AG04449 (cell line): ENCODE measurements at places on chromosomes 4 and X.
A peak's percentile ranks its signal among the peaks of the same experiment; 100 is the strongest.

DNA sequence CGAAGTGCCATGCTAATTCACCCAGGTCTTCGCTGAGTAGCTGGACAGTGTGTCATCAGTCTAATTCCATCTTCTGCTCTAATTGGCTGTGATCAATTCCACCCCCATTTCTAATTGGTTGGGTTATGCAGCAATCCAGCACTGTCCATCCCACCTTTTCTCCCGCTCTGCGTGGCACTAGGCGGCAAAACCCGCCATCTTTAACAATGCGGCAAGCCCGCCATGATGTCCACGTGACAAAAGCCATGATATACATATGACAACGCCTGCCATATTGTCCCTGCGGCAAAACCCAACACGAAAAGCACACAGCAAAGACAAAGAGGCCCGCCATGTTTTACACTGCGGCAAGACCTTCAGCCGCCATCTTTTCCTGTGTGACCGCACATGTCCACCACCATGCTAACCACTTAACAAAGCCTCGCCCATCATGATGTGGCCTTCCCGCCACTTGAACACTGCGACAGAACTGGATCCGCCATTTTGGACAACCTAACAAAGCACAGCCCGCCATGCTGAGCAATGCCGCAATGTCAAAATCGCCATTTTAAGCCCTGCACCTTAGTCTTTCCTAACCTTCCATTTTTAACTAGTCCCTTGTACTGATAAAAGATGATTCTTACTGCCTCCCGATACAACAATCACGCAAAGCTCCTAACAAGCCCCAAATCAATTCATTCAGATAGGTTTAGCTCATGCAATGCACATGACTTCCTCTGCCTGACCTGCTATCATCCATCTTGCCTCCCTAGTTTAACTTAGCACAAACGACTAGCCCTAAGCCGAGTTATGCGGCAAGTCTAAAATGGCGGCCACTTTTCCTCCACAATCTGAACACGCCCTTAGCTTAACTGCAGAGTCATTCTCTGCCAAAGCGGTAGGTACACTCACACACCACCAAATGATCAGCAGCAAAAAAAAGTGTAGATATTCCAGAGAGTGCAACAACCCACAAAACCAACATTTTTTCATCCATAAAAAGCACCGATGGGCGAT, 288.3 kb downstream of the CHIC1 start:
- DNase-seq: no peak

GRCh38 chr4:151658959-151659600, 101.7 kb downstream of the GATB start:
- DNase-seq: no peak

DNA sequence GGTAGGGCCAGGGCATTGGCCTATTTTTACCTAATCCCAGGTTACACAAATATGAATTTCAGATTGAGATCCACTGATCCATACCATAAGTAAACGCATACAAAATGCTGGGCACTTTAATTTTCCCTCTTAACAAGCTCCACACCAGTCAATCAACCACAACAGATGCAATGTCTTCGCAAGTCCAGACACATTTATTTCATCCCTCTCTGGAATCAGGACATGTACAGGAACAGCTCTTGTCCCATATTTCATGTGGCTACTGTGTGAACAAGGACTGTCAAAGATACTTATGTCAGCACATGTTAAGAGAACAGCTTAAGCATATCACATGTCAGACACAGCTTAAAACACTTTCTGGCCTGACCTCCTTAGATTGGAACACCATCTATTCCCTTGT, 145.9 kb downstream of the PPP3CA start:
- no peak for DNase-seq

GRCh38 chr4:6464842-6465588, 7.4 kb downstream of the PPP2R2C start:
- DNase-seq: no peak

DNA sequence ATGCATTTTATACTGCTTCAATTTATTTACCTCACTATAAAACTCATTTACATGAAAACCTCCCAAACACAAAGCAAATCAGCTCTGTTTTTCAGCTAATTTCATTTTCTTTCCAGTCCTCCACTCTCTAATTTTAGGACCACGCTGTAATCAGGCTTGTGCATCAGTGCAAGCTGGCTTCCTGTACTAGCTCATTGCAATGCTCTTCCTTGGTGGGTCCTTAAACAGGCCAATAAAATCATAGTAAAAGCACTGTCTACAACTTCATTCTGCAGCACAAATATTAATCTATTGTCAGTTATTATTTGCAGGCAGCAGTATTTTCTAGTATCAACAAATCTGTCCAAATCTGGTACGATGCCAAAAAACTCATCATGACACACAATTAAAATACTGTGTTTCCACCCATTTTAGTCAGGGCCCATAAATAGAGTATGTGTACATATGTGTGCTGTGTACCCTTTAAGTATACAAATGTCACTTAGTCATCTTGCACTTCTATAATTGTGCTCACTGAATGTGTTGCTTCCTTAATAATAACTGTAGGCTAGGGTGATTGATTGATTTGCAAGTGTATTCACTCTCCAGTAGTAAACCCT, 178.2 kb upstream of the HCCS start:
- DNase-seq: no peak

- DNase-seq: no peak
Observed at GRCh38 chr4:142312391-142312790, 533.7 kb downstream of the INPP4B start.

GRCh38 chrX:44997888-44998287, 124.9 kb downstream of the KDM6A start:
- DNase-seq: no peak

DNA sequence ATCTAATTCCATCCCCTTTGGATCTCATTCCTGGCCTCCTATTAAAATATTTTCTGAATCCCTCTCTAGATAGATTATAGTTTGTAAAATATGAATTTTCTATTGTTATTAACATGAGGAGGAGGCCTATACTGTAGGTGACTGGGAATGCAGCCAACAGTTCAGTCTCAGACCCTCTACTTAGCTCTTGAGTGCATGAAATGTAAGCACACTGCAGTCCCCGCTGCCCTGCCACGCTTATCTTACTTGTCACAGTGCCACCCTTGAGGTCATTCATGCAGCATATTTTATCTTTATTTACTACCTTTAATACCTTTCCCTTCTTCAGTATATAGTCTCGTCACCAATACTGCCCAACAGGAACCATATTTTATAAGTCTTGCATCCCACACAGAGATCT, 151.0 kb downstream of the CAMK2D start:
- DNase-seq: no peak

DNA sequence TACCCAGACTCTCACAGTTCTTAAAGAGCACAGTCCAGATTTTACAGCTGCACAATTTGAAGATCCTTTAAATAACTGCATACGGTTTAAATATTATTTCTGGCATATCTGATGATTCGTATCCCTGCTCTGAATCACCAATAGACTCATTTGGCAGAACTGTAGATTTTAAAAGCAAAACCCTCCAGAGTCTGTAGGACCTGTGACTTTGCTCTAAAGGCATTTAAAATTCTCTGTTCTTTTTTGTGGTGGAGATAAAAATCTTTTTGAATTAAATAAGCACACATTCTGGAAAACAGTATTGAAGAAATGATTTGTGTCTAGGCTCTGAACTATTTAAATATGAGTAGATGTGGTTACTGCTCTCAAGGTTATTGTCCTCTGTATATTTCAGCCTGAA, 246.2 kb upstream of the PITX2 start:
- peak; percentile 65 for DNase-seq

DNA sequence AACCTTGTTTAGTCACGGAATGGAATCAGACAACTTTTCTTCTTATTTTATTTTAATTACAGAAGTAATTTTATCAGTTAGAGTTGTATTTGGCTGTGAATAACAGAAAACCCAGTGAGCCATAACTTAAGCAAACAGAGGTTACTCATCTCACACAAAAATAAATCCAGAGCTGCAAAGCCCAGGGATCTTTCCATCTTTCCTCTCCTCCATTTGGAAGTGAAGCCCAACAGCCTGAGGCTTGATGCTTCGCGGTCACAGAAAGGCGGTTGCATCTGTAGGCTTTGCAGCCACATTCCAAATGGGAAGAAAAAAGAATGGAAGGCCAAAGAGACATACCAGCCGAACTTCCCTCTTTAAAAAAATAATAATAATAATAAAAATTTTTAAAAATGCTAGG, 22.6 kb downstream of the CHRNA9 start:
- no peak for DNase-seq

GRCh38 chr4:172785613-172786012, 383.0 kb upstream of the GALNT7 start:
- DNase-seq: no peak

GRCh38 chrX:23980011-23980441, 47.0 kb downstream of the KLHL15 start:
- DNase-seq: no peak

GRCh38 chrX:65463550-65463949, 71.0 kb downstream of the LAS1L start:
- DNase-seq: no peak

GRCh38 chr4:140659943-140660700, 91.4 kb upstream of the UCP1 start:
- DNase-seq: no peak

DNA sequence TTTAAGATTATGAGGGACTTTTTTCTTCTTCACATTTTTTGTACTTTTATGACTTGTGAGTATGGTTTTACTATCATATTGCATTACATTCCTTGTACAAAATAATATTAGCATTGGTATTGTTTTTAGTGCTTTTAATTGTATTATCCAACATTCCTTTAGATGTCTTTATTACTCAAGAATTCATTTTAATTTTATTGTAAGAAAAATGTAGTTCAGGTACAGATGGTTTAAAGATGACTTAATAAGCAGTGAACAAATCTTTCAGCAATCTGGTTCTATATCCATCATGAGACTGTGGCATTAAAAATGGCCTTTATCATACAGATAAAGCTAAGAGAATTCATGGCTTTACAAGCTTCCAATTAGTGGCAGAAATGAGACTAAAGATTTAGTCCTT, 191.6 kb downstream of the ANTXR2 start:
- DNase-seq: no peak

DNA sequence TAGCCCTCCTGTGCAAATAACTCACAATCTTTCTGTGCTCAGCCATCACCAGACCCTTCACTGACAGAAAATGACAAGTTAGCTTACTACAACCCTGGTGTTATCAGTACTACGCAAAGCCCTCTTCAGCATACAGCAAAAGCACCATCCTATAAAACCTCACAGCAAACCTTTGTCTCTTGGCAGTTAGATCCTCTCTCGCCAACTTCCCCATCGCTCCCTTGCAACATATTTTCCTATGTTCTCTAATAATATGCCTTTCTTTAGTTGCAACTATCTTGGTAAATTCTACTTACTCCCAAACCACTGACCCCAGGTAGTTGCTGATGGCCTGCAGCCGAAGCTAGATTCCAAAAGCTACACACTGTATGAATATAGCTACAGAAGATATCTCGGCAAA, 856.9 kb upstream of the FRG1 start:
- DNase-seq: no peak

DNA sequence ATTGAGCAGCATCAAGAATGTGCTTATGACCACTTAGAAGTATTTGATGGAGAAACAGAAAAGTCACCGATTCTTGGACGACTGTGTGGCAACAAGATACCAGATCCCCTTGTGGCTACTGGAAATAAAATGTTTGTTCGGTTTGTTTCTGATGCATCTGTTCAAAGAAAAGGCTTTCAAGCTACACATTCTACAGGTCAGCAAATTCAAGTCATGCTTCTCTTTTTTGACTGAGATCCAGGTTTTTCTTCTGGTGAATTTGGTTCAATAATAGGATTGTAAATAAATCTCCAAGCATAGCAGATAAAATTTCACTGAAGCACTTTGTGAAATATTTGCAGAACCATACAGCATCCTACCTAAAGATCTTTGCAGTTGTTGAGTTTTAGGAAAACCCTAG, 218.1 kb downstream of the TLL1 start:
- DNase-seq: no peak

- DNase-seq: no peak
Observed at GRCh38 chrX:137166591-137166990, 132.8 kb upstream of the GPR101 start.

DNA sequence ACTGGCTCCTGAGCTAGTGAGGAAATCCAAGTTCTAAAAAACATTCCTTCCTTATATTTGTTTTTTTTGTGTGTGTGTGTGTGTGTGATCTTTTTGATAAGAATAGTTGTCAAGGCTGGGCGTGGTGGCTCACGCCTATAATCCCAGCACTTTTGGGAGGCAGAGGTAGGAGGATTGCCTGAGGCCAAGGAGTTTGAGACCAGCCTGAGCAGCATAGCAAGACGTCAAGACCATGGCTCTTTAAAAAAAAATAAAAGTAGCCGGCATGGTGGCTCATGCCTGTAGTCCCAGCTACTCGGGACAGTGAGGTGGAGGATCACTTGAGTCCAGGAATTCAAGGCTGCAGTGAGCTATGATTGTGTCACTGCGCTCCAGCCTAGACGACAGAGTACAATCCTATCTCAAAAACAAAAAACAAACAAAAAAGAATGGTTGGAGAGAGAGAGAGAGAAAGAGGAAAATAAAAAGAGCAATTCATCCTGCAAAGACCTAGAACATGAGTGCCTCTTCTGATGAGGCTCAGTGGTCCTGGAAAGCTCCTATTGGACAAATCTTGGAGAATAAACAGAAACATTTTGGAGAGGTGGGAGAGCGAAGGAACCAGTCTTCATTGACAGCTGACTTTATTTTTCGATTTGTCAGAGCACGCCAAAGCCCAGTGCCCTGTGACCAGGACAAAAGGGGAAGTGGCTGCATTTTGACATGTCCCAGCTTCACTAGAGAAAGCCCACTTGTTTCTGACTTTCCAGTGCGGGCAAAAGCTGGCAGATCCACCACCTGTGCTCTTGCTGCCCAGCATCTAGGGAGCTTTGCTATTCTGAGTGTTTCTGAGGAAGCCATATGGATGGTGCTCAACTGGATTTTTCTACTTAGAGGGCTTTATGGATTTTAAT, 244.7 kb downstream of the PALLD start:
- DNase-seq: no peak

- DNase-seq: no peak
Observed at GRCh38 chr4:185232370-185232769, 23.0 kb downstream of the SNX25 start.

DNA sequence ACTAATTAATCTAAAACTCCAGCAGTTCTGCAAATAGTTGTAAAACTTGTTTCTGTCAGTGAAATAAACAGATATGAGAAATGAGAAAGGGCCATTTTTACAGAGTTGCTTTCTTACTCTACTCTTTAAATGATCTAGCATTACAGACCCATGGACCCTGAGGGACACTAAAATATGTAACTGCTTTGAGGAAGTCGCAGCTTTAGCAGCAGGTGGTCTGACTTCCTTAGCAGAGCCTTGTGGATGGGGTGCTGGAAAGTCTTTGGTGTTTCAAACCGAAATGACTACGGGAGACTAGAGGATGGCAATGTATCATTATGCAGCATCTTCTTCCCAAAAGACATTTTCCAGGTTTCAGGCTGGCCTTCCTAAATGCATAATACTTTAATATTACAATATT, 18.7 kb downstream of the SHISA3 start:
- no peak for DNase-seq

DNA sequence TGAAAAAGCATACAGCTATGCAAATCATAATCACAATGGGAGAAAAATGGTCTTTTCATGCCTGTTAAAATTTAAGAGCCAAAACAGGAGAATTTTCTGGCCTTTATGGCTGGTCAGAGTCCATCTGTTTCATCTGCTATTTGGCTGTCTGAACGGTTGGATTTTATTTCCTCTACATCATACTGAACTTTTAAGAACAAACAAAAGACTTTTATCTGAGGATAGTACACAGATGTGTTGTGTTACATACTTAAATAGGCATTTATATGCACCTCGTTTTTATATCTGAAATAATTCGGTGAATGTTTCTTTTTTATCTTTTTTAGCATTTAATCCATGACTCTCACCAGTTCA, 18.0 kb upstream of the WWC2 start:
- DNase-seq: no peak

GRCh38 chr4:784401-785331, 41.3 kb downstream of the CPLX1 start:
- DNase-seq: no peak
